Stimulated activated CD4-positive, alpha-beta T cell treated with anti-CD3 and anti-CD28 coated beads, Interleukin-12 subunit alpha, Interleukin-12 subunit beta, amount 100 ng/mL, for 4 hours (primary cell): ENCODE measurements at places on chromosomes 1 and 21.

DNA sequence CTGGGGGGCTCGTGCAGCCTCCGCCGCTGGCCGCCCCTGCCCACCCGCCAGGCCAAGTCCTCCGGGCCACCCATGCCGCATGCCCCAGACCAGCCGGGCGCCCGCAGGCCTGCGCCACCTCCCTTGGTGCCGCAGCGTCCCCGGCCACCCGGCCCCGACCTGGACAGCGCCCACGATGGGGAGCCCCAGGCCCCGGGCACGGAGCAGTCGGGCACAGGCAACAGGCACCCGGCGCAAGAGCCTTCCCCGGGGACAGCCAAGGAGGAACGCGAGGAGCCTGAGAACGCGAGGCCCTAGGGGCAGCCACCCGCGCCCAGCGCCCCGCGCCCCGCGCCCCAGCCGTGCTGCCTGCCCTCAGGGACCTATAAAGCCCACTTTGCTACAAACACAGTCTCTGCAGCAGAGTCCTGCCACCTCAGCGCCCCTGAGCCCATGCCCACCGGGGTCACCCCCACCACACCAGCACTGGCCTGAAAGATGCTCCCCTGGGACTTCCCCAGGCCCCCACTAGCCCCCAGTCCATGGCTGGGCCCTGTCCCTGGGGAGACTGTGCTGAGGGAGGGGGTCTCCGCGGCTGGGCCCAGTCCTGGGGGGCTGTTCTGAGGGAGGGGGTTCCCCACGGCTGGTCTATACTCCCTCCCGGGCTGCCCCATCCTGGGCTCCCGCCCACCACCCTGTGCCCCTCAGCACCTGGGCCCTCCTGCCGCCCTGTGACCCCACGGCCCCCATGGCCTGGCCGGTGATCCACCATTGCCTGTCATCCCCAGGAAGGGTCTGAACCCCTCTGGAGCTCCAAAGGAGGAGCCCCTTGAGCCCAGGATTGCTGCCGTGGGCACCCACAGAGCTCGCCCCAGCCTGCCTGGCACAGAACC, 8.6 kb downstream of the TNFRSF18 start:
- DNase-seq = no peak

- no peak for DNase-seq
Measured at GRCh38 chr1:180519846-180520245, 17.5 kb upstream of the ACBD6 start.

- DNase-seq = no peak
Measured at GRCh38 chr1:97010566-97011264, 289.1 kb downstream of the PTBP2 start.

GRCh38 chr1:245397771-245398170, 243.0 kb downstream of the KIF26B start:
- DNase-seq = no peak

- DNase-seq = no peak
Measured at GRCh38 chr1:183847641-183848040, 42.7 kb downstream of the RGL1 start.

GRCh38 chr1:76090283-76091203, 16.0 kb downstream of the ST6GALNAC3 start:
- no peak for DNase-seq

DNA sequence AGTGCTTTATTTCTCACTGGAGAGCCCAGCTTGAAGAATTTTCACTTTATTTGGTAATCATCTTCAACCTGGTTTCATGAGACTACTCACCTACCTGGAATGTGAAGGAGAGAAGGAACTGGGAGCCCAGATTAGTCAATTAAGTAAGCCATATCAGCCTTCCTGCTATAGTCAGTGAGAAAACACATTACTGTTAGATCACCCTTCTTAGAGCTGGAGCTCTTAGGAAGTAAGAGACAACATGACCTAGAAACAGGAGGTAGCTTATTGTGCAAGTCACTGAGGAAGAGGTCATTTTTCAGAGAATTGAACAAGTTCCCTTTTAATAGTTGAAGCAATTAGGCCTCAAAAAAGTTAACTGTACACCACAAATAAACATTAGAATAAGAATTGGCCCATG, 49.2 kb upstream of the TEKT2 start:
- DNase-seq = no peak

- DNase-seq = no peak
Measured at GRCh38 chr1:94866164-94866807, 46.1 kb downstream of the SLC44A3 start.

GRCh38 chr21:36697060-36697850, 1.7 kb upstream of the SIM2 start:
- DNase-seq = no peak

DNA sequence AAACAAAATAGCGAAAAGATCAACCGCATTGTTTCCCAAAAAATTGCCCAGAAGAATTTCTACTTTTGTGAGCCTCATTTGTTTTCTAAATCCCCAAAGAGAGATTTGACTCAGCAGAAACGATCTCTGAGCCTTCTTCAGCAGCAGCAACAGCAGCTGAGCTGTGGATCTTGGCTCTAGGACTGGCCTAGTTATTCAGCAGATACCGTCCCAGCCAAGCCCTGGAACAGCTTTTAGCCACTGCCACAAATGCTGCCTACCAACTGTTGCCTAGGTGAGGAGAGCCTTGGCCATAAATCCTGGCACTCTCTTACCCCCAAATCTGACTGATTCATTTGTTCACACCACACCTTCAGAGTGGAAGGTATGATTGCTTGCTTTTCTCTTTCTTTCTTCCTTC, 320.1 kb downstream of the TGFB2 start:
- DNase-seq = no peak
